ENCODE measurements at places on chromosomes 1 and 21.

DNA sequence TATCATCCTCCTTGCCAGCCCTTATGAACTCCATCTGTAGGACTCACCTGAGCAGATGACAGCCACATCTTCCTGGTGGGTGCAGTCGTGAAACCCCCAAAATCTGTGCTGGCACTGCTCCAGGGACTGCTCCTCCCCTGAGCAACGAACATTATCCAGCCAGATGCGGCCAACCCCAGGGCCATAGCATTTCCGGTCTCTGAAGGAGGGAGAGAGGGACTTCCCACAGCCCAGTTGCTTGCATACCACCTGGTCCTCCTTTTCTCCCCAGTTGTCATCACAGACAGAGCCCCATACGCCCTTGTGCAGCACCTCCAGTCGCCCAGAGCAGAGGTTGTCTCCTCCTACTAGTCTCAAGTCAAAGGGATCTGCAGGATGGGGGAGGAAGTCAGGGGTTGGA is 8.5 kb downstream of the CD5L start:
- DNase-seq = no peak

DNA sequence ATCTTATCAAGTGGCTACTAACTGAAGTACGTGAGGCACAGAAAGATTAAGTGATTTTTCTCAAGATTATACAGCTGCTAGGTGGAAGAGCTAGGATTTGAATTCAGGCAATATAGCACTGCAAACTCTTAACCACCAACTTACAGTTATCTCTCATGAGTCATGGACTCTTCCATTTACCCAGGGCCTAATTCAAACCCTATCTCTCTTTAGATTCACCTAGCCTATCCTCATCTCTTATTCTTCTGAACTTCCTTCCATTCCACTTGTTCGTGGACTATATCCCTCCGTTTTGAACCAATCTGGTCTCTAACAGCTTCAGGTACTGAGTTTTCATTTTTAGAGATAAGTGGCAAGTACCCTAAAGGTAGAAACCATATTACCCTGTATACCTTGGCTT is 92.8 kb upstream of the DMRTA2 start:
- DNase-seq = no peak

GRCh38 chr1:17930635-17931034 is 175.5 kb downstream of the ACTL8 start:
- no peak for DNase-seq

DNA sequence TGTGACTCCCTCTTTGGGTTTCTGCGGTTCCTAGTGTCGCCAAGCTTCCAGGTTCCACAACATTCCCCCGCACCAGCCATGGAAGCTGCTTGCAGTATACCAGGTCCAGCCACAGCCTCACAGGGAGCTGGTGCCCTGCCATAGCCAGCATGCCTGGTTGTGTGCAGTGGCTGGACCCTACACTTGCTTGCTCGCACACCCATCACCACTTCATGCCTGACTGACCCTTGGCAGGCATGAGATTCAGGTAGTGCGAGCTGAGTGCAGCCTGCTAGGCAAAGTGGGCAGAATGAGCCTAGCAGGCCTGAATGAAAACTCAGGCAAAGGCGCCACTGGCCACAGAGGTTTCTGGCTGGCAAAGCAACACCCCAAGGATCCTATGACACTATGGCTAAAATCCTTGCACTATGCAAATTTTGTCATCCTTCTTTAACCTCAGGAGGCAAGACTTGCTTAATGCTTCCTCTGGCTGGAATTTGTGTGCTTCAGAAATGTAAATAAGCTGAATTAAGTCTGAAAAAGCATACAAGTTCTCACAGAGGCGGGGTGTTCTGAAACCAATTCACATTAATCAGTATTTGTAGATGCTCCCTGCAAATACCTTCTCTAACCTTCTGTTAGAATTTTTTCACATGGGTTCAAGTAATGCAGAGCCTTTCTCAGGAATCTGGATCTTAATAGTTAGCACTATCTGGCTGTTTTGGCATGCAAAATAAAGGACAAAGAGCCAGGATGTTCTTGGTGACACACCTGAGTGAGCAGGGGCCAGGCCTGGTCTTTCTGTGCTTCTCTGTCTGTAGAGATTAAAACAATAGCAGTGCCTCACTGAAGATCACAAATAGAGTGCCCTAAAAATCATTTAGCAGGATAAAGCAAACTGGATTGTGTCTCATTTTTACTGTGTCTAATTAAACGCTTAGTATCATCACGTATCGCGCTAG is 256.9 kb downstream of the GPATCH2 start:
- no peak for DNase-seq

GRCh38 chr1:221157026-221157761 is 278.0 kb downstream of the HLX start:
- no peak for DNase-seq

GRCh38 chr1:84907095-84907827 is 14.3 kb upstream of the LPAR3 start:
- DNase-seq = peak; percentile 88

DNA sequence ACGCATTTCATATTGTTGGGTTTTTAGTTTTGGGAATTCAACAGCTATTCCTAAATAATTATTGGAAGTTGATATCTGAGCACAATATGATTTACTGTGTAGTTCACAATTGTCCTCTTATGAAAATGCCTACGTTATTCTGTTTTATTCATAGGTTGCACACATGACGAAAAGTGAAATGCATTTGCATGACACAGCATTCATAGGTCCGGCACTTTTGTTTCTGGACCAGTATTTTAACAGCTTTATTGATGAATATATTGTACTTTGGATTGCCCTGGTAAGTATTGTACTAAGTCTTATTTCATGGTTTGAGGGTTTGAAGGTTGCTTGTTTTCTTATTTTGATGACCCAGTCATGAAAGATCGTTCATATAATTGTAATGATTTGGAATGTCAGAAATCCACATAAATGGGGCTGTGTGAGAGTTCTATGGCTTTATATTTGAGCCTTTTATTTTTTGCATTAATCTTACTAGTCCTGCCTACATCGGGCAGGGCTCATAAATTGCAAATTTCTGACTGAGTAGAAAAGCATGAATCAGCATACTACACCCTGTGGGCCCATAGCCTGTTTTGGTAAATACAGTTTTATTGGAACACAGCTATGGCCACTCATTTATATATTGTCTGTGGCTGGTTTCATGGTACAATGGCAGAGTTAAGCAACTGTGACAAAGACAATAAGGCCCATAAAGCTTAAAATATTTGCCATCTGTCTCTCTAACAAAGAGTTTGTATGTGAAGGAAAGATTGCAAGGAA is 17.0 kb downstream of the DENND2D start:
- no peak for DNase-seq

- peak; percentile 60 for DNase-seq
Observed at GRCh38 chr1:110765640-110766335, 91.0 kb upstream of the KCNA3 start.

DNA sequence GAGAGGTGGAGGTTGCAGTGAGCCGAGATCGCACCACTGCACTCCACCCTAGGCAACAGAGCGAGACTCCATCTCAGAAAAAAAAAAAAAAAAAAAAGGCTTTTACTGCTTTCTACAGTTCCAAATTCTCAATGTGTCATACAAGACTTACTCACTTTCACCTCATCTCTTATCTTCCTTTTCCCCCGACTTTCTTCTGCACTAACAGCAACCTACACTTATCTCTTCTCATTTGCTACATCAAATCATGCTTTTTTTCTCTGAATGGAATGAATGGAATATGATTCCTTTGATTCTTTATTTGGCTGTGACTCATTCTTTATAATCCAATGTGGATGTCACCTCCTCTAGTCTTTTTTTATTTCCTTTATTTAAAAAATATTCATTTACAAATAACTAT is 168.4 kb upstream of the DMRTA2 start:
- DNase-seq = no peak

- peak; percentile 46 for DNase-seq
Observed at GRCh38 chr1:100452641-100453040, 85.3 kb upstream of the GPR88 start.

GRCh38 chr1:77948841-77949424 is 29.9 kb downstream of the FUBP1 start:
- peak; percentile 51 for DNase-seq

GRCh38 chr21:33039536-33039935 is 13.8 kb downstream of the OLIG2 start:
- DNase-seq = no peak

GRCh38 chr1:234900595-234900994 is 228.0 kb downstream of the TOMM20 start:
- no peak for DNase-seq

- peak; percentile 40 for DNase-seq
Observed at GRCh38 chr1:38990386-38990737, 714 bp upstream of the AKIRIN1 start.

DNA sequence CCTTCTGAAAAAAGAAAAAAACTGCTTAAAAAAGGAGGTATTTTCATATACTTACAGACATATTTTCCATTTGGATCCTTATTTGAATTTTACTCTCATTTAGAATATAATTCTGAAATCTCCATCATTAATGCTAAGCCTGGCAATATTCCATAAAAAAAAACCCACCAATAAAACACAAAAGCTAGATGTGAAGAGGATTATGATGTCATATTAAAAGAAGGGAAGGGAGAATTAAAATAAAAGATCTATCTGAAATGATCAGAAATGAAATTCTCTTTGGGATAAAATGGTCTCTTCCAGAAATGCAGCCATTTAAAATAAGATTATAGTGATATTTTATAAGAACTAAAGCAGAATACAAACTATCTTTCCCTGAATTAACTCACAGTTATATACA is 206.7 kb upstream of the CAMK1G start:
- no peak for DNase-seq

DNA sequence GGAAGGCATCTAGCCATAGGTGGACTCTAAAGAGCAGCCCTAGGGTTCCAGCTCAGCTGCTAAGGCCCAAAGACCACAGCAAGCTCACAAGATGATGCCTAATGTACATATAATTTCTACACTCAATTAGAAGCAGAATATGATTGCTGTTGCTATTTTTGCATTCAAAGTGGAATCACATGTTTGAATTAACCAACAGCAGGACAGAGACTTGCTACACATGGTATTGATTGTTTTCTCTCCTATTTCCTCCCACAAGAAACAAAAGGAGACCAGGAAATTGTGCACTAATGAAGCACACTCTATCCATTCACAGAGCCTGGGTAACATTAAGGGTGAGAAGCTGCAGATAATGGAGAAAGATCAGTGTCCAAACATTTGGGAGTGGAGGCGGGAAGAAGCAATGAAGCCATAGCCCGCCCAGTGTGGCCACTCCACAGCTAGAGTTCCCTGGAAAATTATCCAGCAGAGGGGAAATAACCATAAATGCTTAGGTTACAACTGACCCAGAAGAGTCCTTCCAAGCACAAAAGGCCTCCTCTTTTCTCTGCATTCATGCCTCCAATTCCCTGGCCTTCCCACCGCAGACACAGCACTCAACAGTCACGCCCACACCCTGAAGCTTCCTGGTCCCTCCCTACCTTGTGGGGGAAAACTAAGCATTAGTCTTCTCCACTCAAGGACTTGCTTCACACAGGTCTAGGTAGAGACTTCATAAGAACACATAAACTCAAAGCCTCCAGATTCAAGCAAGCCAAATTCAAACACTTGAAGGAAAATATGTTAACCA is 7.5 kb downstream of the CNN3 start:
- no peak for DNase-seq

DNA sequence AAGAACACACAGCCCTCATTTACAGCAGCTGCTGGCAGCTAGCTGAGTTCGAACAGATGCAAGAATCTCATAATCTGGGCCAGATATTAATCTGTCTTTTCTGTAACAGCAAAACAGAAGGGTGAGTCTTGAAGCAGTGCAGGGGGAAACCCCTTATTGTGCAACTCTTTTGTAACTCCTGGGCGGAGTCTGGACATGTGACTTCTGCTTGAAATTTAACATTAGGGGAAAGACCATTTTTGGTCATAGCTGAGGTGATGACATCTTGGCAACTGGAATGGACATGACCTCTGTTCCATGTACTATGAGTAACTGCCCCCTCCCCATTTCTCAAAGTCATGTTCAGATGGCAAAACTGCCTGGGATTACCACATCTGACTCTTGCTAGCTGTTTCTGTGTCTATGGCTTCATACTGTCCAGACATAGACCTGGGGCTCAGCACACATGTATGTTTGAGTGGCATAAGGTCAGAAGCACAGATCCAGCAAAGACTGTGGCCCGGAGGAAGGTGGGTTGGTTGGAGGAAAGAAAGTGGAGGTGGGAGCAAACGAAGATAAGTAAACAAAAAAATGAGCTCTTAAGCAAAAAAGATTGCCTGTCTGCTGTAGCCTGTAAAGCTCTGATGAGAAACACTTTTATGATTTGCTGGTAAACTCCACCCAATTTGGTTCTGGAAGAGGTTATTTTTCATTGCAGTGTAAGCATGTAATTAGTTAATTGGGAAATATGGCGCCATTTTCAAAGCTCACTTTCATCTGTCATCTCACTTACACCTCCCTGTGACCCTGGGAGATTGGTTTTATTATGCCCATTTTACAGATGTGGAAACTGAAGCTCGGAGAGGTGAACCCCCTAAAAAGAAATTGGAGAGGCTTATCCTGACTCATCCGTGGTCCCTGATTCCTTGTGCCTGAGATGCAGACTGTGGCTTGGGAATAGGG is 26.1 kb downstream of the ETS2 start:
- peak; percentile 92 for DNase-seq

DNA sequence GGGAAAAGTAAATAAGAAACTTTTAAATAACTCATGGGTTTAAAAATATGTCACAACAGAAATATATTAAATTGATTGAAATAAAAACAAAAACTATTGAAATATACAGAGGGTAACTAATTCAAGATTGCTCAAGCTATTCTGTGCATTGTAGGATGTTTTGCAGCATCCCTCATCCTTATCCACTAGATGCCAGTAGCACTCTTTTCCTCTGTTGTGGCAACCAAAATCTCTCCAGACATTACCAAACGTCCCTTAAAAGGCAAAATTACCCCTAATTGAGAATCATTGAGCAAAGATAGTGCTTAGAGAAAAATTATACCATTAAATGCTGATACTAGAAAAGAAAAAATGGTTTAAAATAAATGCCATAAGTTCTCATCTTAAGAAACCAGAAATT is 682.6 kb downstream of the RWDD3 start:
- peak; percentile 33 for DNase-seq
